Activated CD8-positive, alpha-beta memory T cell treated with anti-CD3 and anti-CD28 coated beads, Interleukin-2, amount 50 U/mL, for 4 hours (primary cell): ENCODE measurements at places on chromosomes 11 and 22.

DNA sequence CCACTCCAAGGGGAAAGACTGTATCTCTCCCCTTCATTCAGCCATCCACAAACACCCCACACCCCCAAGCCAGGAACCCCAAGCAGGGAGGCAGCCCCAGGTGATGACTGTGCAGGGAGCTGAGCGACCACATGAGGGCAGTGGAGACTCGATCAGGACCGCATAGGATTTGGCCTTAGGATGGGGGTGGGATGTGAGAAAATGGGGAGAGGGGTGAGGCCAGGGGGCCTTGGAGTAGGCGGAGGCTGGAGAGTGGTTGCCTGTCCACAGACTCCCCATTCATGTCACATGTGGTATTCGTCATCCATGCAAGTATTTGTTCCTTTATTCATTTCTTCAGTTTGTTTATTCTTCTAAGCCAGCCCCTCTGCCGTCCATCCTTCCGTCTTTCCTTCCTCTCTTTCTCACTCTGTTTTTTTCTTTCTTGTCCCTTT is 2.7 kb upstream of the RHOD start:
- peak; percentile 31 for DNase-seq

- DNase-seq = no peak
Measured at GRCh38 chr22:40128989-40129388, 48.7 kb upstream of the TNRC6B start.

DNA sequence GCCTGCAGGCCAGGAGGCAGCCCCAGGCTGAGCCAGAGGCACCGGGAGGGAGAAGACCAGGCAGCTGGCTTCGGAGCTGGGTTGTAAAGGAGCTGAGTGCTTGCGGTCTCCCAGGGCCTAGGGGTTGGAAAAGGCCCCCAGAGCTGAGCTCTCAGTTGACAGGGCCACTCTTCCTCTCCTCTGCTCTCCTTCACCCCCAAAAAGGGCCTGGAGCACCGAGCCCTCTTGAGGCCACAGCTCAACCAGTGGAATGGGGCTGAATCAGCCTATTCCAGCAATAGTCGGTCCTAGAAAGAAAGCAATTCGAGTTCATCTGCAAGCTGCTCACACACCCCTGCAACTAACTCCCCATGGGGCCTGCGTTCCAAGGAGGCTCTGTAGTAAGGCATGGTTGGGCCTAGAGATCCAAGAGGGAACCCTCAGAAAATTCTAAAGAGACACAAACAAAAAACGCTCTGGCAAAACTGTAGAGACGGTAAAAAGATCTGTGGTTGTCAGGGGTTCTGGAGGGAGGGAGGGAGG is 205.0 kb downstream of the BUD13 start:
- DNase-seq = no peak

DNA sequence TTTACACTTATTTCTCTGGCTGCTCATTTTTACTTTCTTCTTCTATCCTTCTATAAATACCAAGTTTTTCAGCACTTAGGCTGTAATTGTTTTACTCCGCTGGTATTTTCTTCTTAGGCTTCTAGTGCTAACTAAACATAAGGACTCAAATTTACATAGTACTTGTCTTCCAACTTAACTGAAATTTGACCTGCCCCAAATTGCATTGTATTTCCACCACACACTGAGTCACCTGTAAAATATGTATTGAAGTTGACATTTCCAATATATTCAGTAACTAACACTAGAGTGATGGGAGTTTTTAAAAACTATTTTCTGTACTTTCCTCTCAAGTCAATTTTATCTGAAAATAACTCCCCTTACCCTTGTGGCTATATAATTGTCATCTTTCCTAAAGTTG is 1794.1 kb upstream of the RAG2 start:
- no peak for DNase-seq

DNA sequence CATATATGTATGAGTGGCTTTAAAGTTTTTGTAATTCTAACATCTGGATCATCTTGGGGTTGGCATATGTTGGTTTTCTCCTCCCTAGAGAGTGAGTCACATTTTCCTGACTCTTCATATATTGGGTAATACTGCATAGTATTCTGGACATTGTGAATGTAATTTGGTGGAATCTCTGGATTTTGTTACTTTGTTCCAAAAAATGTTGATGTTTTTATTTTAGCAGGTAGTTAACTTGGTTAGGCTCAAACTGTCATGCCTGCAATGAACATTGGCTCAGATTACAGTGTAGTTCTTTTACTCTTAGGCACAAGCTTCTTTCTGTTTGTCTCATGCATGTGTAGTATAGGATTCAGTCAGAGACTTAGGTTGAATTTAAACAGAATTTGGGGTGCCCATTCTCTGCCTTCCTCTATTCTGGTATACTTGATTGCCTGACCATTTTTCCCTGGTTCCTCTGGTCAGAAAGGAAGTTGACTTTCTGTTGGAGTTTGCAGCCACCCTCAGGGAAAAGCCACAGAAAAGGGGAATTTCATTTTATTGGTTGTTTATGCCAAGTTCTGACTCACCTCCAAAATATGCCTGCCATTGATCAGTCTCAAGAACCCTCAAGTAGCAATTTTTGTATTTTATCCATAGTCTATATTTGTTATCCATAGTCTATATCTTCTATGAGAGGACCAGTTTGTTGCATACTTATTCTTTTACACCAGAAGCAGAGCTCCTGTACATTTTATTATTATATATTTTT is 151.7 kb downstream of the UVRAG start:
- DNase-seq = no peak

DNA sequence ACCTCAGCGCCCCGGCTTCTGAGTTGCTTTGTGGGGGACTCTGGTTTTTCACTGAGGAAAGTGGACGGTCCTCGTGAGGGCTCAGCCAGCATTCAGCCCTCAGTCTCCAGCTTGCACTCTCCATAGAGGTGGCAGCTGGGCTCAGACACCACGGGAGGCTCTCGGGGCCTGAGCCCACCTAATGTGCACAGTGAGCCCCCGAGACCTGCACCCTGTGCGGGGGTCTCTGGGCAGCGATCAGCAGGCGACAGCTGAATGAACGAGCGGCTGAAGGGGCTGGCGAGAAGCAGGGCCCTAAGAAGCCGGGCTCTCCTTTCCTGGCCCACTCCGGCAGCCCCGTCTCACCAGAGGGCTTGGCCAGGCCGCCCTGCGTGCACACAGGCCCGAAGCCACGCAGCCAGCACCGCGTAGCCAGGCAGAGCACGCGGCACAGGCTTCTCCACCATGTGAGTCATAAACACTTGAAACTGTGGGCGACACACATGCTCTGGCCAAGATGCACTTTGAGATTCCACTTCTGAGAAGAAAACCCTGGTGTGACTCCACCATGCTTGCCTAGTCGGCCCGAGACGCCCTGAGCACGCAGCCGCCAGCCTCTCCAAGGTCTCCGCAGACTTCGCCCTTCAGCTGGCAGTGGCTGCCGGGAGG is 28.0 kb downstream of the TOLLIP start:
- no peak for DNase-seq

GRCh38 chr11:104106136-104106754 is 57.7 kb downstream of the PDGFD start:
- no peak for DNase-seq

GRCh38 chr22:42695294-42695693 is 25.4 kb downstream of the A4GALT start:
- DNase-seq = no peak

GRCh38 chr11:73221996-73222395 is 3.9 kb downstream of the P2RY2 start:
- DNase-seq = no peak

GRCh38 chr11:125750629-125751028 is 4.5 kb downstream of the PATE1 start:
- no peak for DNase-seq

GRCh38 chr11:18455686-18456372 is at the start of gene LDHAL6A:
LDHAL6A (plus strand) TSS chr11:18455856; CDS start chr11:18456681, 825 bp downstream.
- no peak for DNase-seq

GRCh38 chr22:43616645-43617044 is 195.5 kb downstream of the EFCAB6 start:
- DNase-seq = no peak

GRCh38 chr11:73999581-74000306 is 9.1 kb downstream of the UCP3 start:
- no peak for DNase-seq

DNA sequence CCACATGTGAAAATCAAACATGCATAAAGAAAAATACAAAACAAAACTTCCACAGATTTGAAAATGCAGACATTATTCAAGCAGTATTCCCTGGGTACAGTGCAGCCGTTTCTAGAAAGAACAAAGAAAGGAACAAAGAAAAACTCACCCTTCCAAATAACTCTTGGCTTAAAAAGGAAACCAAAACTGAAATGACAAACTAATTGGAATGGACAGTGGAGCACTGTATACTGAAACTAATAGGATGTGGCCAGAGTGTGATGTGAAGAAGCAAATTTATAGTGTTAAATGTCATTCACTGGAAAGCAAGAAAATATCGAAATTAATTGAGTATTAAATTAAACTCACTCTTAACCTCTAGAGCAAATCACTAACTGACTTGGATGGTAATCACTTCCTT is 55.4 kb downstream of the QSER1 start:
- DNase-seq = no peak

GRCh38 chr11:20310137-20310536 is 53.4 kb upstream of the HTATIP2 start:
- DNase-seq = no peak

- peak; percentile 68 for DNase-seq
Measured at GRCh38 chr11:122656073-122656630, 630 bp downstream of the UBASH3B start.
